Aorta (tissue), 5 donors: ENCODE measurements at places on chromosomes 6 and 20.

DNA sequence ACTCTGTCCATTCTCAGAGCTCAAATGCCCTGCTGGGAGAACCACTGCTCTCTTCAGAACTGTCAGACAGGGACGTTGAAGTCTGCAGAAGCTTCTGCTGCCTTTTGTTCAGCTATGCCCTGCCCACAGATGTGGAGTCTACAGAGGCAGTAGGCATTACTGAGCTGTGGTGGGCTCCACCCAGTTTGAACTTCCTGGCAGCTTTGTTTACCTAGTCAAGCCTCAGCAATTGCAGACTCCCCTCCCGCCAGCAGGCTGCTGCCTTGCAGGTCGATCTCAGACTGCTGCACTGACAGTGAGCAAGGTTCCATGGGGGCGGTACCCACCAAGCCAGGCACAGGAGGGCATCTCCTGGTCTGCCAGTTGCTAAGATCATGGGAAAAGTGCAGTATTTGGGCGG is 21.8 kb upstream of the UFL1 start:
- H3K4me3 ChIP-seq = no peak overlapping the region
- H3K27me3 ChIP-seq = no peaks in the 10 kb centered on the region
- no peak overlapping the region for H3K27ac ChIP-seq
- H3K4me1 ChIP-seq = no peaks in the 10 kb centered on the region
- H3K36me3 ChIP-seq = no peaks in the 10 kb centered on the region

GRCh38 chr6:80508885-80509630 is 402.6 kb downstream of the BCKDHB start:
- H3K4me3 ChIP-seq = no peak overlapping the region
- H3K4me1 ChIP-seq = no peaks in the 10 kb centered on the region
- no peak overlapping the region for H3K27ac ChIP-seq
- H3K27me3 ChIP-seq = no peaks in the 10 kb centered on the region
- no peak for DNase-seq

GRCh38 chr20:62699296-62699695 is 9.3 kb upstream of the NTSR1 start:
- no peaks in the 10 kb centered on the region for H3K36me3 ChIP-seq
- no peaks in the 10 kb centered on the region for H3K4me1 ChIP-seq
- H3K27ac ChIP-seq = no peak overlapping the region
- no peak overlapping the region for H3K4me3 ChIP-seq
- DNase-seq = no peak

DNA sequence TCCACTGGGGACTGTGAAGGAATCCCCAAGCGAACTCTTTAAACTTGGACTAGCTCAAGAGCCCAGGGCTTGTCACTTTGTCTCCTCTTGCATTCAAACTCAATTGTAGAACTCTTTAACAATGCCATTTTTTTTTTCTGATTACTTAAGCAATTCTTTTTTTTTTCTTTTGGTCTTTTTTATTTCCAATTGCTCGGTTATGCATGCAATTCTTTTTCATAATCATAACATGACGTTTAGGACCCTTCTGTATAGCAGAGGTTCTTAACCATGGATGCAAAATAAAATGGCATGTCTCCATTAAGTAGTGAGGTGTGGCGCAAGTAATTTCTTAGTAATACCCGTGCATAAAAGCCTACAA is 466 bp upstream of the BFSP1 start:
- no peak overlapping the region for H3K4me3 ChIP-seq
- no peak for DNase-seq
- no peaks in the 10 kb centered on the region for H3K27me3 ChIP-seq
- H3K36me3 ChIP-seq = no peaks in the 10 kb centered on the region
- H3K4me1 ChIP-seq = no peaks in the 10 kb centered on the region

GRCh38 chr6:133309579-133309978 is 68.4 kb downstream of the EYA4 start:
- H3K27ac ChIP-seq = no peak overlapping the region
- H3K27me3 ChIP-seq = no peaks in the 10 kb centered on the region
- H3K4me1 ChIP-seq = no peaks in the 10 kb centered on the region
- no peak for DNase-seq
- H3K36me3 ChIP-seq = no peaks in the 10 kb centered on the region

- no peaks in the 10 kb centered on the region for H3K36me3 ChIP-seq
- no peak overlapping the region for H3K27ac ChIP-seq
- H3K4me1 ChIP-seq = no peaks in the 10 kb centered on the region
- no peak for DNase-seq
- H3K4me3 ChIP-seq = no peak overlapping the region
Observed at GRCh38 chr6:27962506-27962905, 5.5 kb downstream of the OR2B6 start.

- no peak overlapping the region for H3K4me3 ChIP-seq
- no peaks in the 10 kb centered on the region for H3K4me1 ChIP-seq
- no peak for DNase-seq
- no peaks in the 10 kb centered on the region for H3K27me3 ChIP-seq
- no peak overlapping the region for H3K27ac ChIP-seq
Observed at GRCh38 chr6:131923356-131923755, 27.8 kb downstream of the CCN2 start.

DNA sequence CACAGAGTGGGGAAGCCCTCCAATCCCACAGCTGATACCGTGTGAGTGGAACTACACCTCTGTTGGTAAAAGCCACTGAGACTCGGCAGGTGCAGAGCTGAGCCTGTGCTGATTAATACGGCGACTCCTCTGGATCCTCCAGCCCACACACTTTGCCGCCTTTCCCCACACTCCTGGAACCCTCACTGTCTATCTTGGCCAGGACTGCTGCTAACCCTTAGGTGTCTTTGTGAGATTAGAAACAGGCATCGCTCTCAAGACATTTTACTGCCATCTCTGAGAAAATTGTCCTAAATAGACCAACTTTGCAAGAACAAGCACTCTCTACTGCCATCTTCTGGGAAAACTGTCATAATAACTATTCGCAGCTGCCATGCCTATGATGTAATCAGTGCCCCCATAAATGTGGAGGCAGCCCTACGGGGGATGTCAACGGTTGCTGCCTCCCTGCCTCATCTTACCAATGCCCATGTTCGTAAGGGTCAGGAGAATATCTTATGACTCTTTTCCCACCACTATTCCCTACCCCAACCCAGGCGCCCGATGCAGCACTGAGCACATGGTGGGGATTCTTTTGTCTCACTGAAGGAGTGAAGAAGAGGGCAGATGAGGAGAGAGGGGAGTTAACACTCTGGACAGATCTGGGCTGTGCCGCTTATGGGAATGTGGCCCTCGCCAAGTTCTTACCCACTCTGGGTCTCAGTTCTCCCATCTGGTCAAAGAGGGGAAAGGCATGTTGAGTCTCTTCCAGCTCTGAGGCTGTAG is 26.1 kb upstream of the KCNB1 start:
- no peaks in the 10 kb centered on the region for H3K36me3 ChIP-seq
- H3K27me3 ChIP-seq = no peaks in the 10 kb centered on the region
- H3K27ac ChIP-seq = no peak overlapping the region
- no peak for DNase-seq
- H3K4me3 ChIP-seq = no peak overlapping the region

- no peak for DNase-seq
- H3K27me3 ChIP-seq = no peaks in the 10 kb centered on the region
- peak overlapping the region; percentile 99 for H3K27ac ChIP-seq
- no peaks in the 10 kb centered on the region for H3K4me1 ChIP-seq
- no peak overlapping the region for H3K4me3 ChIP-seq
Observed at GRCh38 chr20:50417023-50417329, 93.2 kb upstream of the PTPN1 start.

DNA sequence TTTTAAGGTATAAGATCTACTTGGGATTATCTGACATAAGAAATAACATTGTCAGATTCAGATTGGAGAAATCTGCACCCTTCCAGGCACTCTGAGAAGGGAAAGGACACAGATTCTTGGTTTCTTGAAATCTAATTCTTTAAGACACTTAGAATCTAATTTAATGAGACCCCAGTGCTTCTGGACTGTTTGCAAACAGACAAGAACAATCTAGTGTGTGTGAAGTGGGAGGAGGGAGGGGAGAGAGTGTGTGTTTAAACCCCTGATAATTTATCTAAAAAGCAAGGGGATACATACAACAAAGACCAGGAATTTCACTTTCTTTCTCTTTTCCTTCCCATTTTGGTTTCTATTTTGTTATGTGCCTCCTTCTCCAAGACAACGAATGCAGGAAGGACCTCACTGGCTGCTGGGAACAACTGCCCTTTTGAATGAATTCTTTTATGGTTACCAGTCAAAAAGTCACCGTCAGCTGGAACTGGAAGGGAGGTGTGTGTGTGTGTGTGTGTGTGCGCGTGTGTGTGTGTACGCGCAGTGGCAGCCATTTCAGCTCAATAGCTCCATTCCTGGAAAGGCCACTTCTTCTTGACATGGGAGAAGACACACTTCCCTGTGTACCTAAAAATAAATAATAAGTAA is 129.4 kb downstream of the BCAS1 start:
- H3K36me3 ChIP-seq = no peaks in the 10 kb centered on the region
- no peaks in the 10 kb centered on the region for H3K27me3 ChIP-seq
- H3K27ac ChIP-seq = no peak overlapping the region
- no peak for DNase-seq
- H3K4me1 ChIP-seq = peaks cover 4% of the 10 kb centered on the region
- no peak overlapping the region for H3K4me3 ChIP-seq

DNA sequence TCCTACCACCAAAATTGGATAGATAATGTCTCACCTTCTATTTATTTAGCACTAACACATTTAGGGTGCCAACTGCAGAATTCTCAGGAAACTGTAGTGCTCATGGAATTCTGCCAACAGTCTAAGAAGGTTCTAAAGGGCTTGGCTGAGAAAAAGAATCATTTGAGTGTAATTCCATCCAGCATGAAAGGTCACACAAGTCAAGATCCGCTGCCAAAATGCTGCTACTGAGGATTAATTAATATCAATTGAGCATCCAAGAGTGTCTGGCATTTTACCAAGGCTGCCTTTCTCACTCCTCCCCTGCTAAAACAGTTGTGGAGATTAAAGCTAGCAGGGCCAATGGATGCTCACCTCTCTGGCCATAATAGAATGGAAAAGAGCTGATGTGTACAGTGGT is 112.7 kb downstream of the FHL5 start:
- no peaks in the 10 kb centered on the region for H3K36me3 ChIP-seq
- H3K4me1 ChIP-seq = no peaks in the 10 kb centered on the region
- no peak for DNase-seq
- no peak overlapping the region for H3K4me3 ChIP-seq

GRCh38 chr6:1988843-1989242 is 256.6 kb downstream of the GMDS start:
- no peaks in the 10 kb centered on the region for H3K36me3 ChIP-seq
- no peaks in the 10 kb centered on the region for H3K27me3 ChIP-seq
- peaks cover 2% of the 10 kb centered on the region for H3K4me1 ChIP-seq
- no peak overlapping the region for H3K27ac ChIP-seq
- DNase-seq = no peak

GRCh38 chr6:92944132-92944531 is 475.2 kb downstream of the EPHA7 start:
- H3K4me1 ChIP-seq = no peaks in the 10 kb centered on the region
- no peak overlapping the region for H3K27ac ChIP-seq
- DNase-seq = no peak
- no peak overlapping the region for H3K4me3 ChIP-seq
- H3K27me3 ChIP-seq = no peaks in the 10 kb centered on the region

GRCh38 chr20:10239954-10240353 is 21.3 kb downstream of the SNAP25 start:
- no peaks in the 10 kb centered on the region for H3K4me1 ChIP-seq
- no peak for DNase-seq
- no peaks in the 10 kb centered on the region for H3K27me3 ChIP-seq
- no peak overlapping the region for H3K27ac ChIP-seq
- no peak overlapping the region for H3K4me3 ChIP-seq
- H3K36me3 ChIP-seq = no peaks in the 10 kb centered on the region

GRCh38 chr6:26199057-26199772 is 112.0 kb downstream of the HFE start:
- peak; percentile 90 for DNase-seq
- no peaks in the 10 kb centered on the region for H3K4me1 ChIP-seq
- peaks cover 2% of the 10 kb centered on the region for H3K27me3 ChIP-seq
- H3K4me3 ChIP-seq = peak overlapping the region; percentile 98
- H3K27ac ChIP-seq = peak overlapping the region; percentile 53

GRCh38 chr6:15077961-15078360 is 167.9 kb upstream of the JARID2 start:
- no peaks in the 10 kb centered on the region for H3K36me3 ChIP-seq
- H3K4me1 ChIP-seq = no peaks in the 10 kb centered on the region
- H3K4me3 ChIP-seq = no peak overlapping the region
- H3K27me3 ChIP-seq = no peaks in the 10 kb centered on the region

- no peak overlapping the region for H3K4me3 ChIP-seq
- H3K36me3 ChIP-seq = no peaks in the 10 kb centered on the region
- no peaks in the 10 kb centered on the region for H3K27me3 ChIP-seq
- no peaks in the 10 kb centered on the region for H3K4me1 ChIP-seq
- no peak for DNase-seq
Observed at GRCh38 chr6:53103993-53104675, 38.9 kb downstream of the FBXO9 start.

DNA sequence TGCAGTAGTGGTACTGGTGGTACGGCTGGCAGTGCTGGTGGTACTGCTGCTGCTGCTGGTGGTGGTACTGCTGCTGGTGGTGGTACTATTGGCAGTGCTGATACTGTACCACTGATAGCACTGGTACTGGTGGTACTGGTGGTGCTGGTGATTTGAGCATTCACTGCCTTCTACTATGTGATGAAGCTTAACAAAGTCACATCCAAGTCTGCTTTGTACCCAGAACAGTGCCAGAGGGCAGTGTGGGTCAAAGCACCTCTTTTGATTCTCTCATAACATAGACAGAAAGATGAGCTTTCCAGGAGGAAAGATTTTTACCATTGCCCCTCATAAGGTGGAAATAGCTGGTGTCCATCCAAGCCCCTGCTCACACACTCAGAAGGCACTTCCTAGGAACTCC is 48.7 kb downstream of the ANKRD6 start:
- H3K27ac ChIP-seq = peak overlapping the region; percentile 22
- H3K27me3 ChIP-seq = no peaks in the 10 kb centered on the region
- DNase-seq = no peak
- H3K36me3 ChIP-seq = no peaks in the 10 kb centered on the region
- H3K4me1 ChIP-seq = peaks cover 9% of the 10 kb centered on the region

GRCh38 chr6:6793388-6794250 is 205.1 kb downstream of the LY86 start:
- H3K4me1 ChIP-seq = no peaks in the 10 kb centered on the region
- H3K36me3 ChIP-seq = no peaks in the 10 kb centered on the region
- no peaks in the 10 kb centered on the region for H3K27me3 ChIP-seq
- no peak overlapping the region for H3K4me3 ChIP-seq
- DNase-seq = no peak

- no peaks in the 10 kb centered on the region for H3K4me1 ChIP-seq
- no peak overlapping the region for H3K4me3 ChIP-seq
- no peaks in the 10 kb centered on the region for H3K27me3 ChIP-seq
- DNase-seq = no peak
- no peaks in the 10 kb centered on the region for H3K36me3 ChIP-seq
Observed at GRCh38 chr6:158718461-158719046, 68.7 kb downstream of the SYTL3 start.

DNA sequence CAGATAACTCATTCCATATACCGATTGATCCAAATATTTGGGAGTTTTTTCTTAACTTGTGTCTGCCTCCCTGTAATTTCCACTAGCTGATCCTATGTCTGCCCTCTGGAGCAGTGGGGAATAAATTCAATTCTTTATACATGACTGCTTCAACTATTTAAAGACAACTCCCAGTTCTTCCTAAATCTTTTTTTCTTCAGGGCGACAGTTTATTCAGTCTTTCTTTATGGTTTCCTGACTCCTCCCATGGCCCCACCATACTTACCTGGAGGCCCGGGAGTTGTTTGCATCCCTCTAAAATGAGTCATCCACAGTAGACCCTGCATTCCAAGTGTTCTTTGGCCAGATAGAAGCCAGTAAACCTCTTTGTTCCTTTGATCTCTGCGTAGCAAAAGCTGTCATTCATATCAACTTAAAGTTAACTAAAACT is 73.6 kb downstream of the LCA5 start:
- no peak for DNase-seq
- no peak overlapping the region for H3K4me3 ChIP-seq
- peaks cover 2% of the 10 kb centered on the region for H3K4me1 ChIP-seq
- H3K36me3 ChIP-seq = no peaks in the 10 kb centered on the region
